ENCODE measurements at places on chromosomes 2 and 18.

- no peak for DNase-seq
Measured at GRCh38 chr2:172607379-172607928, 51.6 kb downstream of the PDK1 start.

DNA sequence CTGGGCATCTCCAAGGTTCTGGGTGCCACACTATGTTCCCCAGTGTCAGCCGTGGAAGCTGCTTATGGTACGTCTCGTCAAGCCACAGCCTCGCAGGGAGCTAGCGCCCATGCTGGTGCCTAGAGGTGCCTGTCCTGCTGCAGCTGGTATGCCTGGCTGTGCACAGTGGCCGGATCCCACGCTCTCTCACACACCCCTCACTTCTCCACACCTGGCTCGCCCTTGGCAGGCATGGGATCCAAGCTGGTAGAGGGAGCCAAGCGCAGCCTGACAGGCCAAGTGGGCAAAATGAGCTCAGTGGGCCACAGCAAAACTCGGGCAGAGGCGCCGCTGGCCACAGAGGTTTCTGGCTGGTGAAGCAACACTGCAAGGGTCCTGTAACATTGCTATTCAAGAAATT, 156.1 kb upstream of the RBMS1 start:
- DNase-seq: no peak

DNA sequence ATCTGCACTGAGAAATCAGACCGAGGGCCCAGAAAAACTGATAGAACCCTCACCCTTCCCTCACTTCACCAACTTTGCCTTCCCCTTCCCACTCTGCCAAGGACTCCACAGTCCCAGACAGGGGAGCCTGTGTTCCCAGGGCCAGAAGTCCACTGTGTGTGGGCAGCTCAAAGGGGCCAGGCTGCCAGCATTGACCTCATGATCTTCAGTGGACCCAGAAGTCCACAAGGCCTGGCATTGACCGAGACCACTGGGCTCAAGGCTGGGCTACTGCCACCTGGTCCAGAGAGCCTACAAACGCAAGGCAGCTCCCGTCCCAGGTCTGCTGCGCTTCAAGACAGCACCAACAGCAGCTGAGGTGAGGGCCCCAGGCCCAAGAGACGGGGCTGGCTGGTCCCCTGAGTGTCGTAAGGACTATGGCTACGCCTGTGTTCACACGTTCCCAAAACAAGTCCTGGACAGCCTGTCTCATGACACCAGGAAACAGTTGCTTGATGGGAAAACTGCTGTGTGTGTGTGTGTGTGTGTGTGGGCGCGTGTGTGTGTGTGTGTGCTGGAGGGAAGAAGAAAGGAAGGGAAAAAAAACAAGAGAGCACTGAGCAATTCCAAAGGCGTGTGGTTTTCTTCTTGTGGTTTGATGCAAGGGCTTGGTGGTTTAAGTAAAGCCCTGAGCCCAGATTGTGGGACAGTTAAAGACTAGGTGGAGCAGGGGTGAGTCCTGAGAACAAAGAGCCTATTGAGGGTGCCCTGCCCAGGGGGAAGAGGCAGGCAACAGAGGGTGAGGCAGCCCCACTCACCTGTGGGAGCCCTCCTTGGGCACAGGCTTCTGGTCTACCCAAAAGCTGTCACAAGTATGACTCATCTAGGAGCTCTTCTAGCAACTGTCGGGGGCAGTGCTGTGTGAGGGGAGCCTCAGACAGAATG, 46.6 kb upstream of the ZBTB7C start:
- peak; percentile 28 for DNase-seq

GRCh38 chr2:131050896-131051295, 42.4 kb downstream of the FAM168B start:
- DNase-seq: no peak

- DNase-seq: no peak
Measured at GRCh38 chr2:19484736-19485135, 126.3 kb upstream of the OSR1 start.

DNA sequence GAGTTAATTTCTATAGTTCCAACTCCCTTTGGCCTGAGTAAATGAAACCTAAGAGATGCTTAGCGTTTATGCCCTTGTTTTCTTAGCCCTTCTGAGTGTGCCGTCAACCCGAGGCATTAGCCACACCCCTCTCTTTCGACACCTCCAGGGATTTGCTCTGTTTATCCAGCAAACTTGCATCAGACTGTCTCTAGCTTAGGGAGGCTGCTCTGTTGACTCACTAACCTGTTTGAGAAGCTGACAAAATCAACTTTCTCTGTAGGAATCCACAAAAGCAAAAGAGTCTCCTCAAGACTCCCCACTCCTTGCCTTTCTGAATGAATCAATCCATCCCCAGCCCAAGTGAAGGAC, 317.6 kb downstream of the TNS1 start:
- no peak for DNase-seq

DNA sequence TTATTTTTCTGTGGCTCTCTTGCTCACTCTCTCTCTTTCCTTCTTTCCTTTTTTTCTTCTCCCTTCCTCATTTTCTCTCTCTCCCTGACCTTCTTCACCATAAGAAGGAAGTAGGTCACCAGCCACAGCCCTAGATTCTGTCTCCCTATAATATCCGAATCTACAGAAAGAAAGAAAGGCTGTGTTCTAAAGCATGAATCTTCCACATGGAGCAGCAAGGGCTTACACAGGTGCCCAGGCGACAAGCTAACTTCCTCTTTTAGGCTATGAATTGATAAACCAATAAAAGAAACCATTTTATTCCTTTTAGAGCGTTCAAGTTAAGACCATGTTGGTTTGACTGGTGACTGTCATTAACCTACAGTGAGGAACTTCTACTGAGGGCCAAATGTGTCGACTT, 49.3 kb downstream of the CACNB4 start:
- DNase-seq: no peak

DNA sequence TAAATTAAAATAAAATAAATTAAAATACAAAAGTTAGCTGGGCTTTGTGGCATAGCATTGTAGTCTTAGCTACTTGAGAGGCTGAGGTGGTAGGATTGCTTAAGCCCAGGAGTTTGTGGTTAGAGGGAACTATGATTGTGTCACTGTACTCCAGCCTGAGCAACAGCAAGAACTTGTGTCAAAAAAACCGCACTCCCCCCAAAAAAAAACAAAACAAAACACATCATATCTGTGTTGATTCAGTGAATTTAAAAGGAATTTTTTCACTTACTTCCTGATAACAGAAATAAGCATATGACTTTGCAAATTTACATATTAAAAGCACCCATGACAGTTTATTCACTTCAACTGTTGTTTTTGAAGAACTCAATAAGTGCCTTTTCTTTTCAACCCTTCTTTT, 68.1 kb upstream of the PELI1 start:
- no peak for DNase-seq

- DNase-seq: no peak
Measured at GRCh38 chr18:33010149-33010548, 237.3 kb upstream of the KLHL14 start.

DNA sequence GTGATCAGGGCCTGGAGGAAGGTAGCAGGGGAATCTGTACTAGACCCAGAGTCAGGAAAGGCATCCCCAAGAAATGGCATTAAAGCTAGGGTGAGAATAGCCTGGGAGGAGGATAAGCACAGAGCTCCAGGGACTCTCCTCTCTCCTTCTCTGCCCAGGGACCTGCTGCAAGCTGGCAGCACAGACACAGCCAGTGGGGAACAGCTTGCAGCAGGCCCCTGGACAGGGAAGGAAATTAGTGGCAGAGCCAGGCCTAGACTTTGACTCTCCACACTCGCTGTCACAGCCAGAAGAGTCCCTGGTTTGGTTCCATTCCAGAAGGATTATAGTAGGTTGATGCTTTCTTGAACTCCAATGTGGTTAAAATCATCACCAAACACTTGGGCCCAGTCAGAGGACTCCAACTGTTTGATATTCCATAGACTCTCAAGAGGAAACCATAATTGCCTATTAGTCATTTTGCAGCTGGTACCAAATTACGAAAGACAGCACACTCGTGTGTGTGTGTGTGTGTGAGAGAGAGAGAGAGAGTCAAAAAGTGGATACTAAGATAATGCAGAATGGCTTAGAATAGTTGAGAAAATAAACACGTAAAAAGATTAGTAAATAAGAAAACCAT, 95.5 kb upstream of the ATP8B1 start:
- DNase-seq: no peak

DNA sequence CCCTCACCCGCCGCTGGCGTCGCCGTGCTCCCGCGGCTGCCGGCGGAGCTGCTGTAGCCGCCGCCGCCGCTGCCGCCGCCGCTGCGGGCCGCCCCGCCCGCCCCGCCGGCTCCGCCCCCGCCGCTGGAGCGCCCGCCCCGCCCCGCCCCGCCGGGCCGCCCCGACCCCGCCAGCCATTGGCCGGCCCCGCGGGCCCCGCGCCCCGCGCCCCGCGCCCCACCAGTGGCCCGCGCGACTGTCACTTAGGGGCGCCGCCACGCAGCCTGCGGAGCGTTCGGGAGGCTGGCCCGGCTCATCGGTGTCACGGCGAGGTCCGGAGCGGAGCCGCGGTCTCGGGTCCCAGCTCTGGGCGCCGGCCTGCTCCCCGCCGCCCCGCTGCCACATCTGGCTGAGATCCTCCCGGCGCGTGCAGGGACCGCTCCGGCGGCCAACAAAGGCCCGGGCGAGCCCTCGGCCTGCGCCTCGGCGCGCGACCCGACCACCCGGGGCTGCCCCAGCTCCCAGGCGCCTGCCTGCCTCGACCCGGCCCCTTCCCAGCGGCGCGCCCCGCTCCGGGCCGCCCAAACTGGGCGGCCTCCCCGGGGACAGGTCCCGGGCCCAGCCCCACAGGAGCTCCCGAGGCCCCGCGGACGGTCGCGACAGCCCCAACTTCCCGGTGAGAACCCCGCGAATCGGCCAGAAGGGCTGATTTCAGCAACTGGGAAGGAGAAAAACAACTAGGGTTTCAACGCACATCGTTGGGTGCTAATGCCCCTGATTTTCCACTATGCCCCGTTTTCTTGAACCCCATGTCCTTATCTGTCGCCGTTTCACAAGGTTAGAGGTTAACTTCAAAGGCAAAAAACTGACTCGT, at the start of gene MGAT4A:
MGAT4A (minus strand) TSS at position 92 of the 853 bp plus-strand sequence. CDS start 4,800 bp downstream, outside the sequence.
- peak; percentile 74 for DNase-seq

- no peak for DNase-seq
Measured at GRCh38 chr2:110816404-110817365, 84.3 kb downstream of the ACOXL start.

DNA sequence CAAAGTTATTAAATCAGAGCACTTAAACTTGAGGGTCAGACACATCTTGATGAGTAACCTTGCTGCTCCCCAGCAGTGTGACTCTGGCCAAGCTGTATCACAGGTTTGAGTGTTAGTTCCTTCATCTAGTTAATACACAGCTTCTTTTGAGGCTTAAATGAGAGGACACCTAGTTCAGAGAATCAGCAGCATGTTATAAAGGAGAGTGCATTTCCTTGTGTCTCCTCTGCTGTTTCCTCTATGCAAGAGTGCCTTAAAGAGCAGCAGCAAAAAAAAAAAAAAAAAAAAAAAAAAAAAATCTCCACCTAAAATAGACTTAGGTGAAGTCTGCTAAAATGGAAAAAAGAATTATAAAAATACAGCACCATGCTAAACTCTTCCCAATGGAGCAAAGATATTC, 261.9 kb downstream of the TCF4 start:
- DNase-seq: no peak

DNA sequence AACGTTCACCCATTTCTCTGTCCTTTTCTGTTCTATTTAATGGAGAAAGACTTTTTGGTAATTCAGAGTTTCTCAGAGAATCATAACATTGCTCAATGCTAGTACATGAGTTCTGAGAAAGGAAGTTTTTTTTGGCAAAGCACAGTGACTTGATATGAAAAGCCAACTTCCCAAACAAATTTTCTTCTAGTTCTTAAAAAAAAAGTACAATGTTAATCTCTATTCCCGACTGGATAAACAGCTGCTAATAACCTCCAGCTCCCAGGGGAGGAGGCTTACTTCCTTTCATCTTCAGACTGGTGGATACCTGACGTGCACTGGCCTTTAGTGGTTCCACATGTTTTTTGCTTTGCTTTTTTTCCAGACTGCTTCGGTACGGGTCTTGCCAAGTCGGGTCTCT, 284.6 kb upstream of the CCDC68 start:
- DNase-seq: no peak

GRCh38 chr2:164984428-164984827, 29.1 kb upstream of the SLC38A11 start:
- DNase-seq: no peak

DNA sequence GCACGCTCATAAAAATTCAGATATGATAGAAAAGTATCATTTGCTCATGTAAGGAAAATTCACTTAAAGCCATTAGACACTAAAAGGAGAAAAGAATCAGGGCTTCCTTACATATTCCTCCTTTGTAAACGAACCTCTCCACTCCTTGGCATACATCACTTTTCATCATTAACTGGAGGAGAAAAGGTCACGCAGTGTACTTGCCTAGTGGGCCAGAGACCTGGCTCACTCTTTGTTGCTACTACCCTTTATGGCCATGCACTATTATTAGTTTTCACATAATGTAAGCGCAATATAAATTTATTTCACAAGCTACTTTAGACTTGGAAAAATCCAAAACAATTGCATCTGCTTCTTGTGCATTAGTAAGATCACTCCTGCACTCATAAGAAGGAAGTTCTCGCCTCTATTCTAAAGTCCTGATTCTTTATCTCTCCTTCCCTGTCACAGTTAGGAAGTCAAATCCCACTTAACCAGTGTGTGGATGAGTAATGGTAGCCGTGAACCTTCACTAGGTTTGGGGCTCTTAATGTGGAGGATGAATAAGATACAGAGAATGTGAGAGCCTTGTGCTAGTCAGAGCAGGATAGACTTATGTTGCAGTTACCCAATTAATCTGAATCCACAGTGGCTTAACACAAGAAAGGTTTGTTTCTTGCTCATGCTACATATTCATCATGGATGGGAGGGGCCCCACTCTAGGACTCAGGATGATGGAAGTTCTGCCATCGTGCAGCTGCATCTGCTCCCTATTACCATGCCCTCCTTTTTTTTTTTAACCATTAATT, 115.0 kb upstream of the GLS start:
- no peak for DNase-seq

DNA sequence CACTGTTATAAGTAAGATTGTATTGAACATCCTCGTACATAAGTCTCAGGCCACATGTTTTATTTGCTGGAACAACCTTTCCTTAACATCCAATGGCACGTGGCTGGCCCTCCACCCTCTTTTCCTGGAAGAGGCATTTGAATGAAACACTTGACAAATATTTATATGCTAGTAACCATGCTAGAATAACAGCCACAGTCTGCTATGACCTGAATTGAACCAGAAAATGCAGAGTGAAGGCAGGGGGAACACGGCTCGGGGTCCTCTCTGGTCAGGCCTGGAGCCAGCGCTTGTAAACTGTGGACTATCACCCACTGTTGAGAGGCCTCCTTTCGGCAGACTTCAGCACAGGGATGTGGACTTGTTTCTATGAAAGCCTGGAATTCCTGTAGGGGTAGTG, 198.2 kb upstream of the COPS8 start:
- no peak for DNase-seq

GRCh38 chr2:233342301-233342700, 12.0 kb upstream of the DGKD start:
- DNase-seq: no peak

DNA sequence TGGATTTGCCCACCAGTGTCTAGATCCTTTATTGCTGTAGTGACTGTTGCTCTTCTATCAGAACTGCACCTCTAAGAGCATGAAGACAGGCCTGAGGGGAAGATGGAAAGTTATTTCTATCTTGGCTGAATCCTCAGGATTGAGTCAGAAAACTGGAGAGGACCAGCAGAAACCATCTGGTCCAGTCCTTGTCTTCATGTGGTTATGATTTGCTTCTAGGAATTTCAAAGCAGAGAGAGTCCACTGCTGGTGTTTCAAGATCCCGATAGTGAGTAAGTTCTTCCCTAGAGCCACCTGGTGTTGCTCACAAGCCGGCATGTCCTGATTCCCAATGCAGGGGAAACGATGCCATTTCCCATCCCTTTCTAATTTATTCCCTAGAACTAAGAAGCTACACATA, 84.2 kb downstream of the NCKAP5 start:
- DNase-seq: no peak

- DNase-seq: no peak
Measured at GRCh38 chr2:20048488-20049448, 2.7 kb downstream of the LAPTM4A start.

Data from activated effector memory CD4-positive, alpha-beta T cell treated with Interleukin-2 at 50 U/mL for 16 hours (primary cell).